Spleen (tissue), 13 donors: ENCODE measurements at places on chromosomes 4 and X. TPM values are rescaled to one million over a fixed set of nuclear protein-coding genes. Genes with fewer than 3 reads are reported as not detected.

GRCh38 chr4:47065051-47065481 lies 33.7 kb downstream of the GABRB1 start:
- no peak for DNase-seq

- DNase-seq = no peak
These were observed 31.2 kb downstream of the ZNF827 start for GRCh38 chr4:145907390-145907789.

GRCh38 chrX:136328933-136329332 lies 28.2 kb downstream of the ADGRG4 start:
- DNase-seq = no peak

GRCh38 chr4:24529555-24529954 lies 54.8 kb downstream of the DHX15 start:
- DNase-seq = no peak

- no peak for DNase-seq
These were observed 124.1 kb upstream of the PRR32 start for GRCh38 chrX:126695375-126695896.

- no peak for DNase-seq
These were observed 1644.9 kb upstream of the TENM3 start for GRCh38 chr4:180598281-180598680.

GRCh38 chr4:156321203-156321602 lies 367.5 kb upstream of the CTSO start:
- DNase-seq = no peak

- no peak for DNase-seq
These were observed 79.7 kb downstream of the GRIA3 start for GRCh38 chrX:123263747-123264146.

DNA sequence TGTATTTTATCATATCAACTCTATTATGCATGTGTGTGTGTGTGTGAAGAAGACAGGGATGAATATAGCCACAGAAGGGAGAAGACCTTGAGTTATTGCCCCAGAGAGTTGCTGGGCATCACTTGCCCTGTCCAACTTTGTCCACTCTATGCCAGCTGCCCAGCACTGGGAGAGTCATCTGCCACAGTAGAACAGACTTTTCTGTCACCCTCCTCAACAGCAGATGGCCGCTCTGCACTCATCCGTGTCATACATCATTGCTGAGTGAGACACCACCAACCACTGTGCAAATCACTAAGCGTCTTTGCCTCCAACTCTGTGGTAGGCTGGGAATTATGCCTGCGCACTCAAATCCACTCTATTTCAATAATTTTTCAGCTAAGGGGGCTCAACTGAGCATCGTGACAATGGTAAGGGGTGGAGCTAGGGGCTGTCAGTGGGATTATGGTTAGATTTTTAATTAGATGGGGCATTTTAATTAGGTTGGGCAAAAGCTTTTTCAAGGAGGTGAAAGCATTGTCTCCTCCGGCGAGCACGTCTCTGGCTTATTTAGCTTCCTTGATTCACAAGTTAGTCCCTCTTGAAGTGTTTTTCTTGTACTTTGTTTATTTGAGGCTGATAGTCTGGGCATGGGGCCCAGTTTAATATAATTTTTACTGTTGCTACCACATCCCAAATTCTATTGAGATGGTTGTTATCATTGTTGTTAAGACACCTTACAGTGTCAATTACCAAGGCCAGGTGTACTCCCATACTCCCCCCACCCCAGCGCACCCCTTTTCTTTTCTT lies 100.1 kb upstream of the KLF3 start:
- DNase-seq = no peak

- DNase-seq = no peak
These were observed 86.7 kb downstream of the PSAPL1 start for GRCh38 chr4:7347981-7348380.

DNA sequence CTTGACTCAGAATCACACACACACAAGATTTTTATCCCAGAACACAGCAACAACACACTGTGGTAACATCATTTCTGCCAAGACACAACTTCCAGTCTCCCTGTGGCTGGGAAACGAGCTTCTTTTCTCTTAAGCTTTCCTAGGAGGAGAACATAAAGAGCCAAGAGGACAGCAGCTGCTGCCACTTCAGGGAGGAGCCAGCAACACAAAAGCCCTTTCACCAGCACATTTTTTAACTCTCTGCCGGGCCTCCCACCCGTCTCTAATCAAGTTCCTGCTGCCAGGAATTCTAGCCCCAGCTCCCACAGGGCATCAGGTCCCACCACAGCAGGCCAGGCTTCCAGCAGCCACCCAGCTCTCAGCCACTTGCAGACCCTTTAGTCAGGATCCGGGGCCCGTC lies 22.4 kb downstream of the FAT1 start:
- no peak for DNase-seq

DNA sequence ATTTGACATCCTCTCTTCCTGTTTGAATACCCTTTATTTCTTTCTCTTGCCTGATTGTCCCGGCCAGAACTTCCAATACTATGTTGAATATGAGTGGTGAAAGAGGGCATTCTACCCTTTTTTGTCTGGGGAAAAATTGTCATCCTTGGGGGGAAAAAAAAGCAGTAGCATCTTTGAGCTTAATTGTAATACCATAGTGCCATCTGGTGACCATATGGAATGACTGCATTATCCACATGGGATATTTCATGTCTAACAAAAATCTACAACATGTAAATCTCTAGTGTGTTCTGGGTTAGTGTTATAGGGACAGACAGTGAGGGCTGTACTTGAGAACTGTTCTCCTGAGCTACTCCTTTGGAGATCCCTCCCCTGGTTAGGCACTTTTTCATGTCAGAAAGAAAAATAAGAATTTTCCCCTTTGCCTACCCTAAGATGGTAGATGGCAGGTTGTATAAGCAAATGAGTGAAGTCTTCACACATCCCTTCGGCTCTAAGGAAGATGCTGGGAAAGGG lies 26.0 kb downstream of the CAPN6 start:
- DNase-seq = no peak

DNA sequence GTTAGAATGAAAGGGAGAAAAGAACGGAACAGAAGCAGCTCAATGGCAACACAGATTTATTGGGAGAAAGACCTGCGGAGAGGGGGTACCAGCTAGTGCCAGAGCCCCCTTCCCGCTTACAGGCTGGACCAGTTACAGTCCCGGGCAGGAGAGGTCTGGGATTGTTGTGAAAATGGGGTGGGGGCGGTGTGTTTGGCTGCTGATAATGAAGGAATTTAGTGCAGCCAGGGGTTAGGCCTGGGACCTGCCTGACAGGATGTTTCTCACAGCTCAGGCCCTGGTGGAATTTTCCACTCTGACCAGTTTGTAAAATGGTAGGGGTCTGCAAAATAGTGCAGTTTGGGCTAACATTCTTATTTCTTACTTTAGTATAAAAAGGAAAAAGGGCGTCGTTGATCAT lies 75.4 kb upstream of the SPIN4 start:
- DNase-seq = no peak

DNA sequence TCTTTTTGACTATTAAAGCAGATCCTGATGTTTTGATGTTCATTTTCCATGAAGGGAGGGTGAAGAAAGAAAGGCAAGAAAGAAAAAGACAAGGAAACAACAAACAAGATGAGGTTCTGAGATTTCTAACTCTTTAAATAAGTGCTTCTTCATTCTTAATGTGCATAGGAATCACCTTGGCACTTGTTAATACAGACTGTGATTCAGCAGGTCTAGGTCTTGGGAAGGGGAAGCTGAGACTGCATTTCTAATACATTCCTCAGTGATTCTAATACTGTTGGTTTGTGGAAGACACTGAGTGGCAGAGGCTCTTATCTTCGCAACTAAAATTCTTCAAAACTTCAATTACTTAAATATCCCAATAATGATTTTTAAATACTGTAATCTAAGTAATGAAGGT lies 95.2 kb upstream of the NAP1L5 start:
- no peak for DNase-seq

DNA sequence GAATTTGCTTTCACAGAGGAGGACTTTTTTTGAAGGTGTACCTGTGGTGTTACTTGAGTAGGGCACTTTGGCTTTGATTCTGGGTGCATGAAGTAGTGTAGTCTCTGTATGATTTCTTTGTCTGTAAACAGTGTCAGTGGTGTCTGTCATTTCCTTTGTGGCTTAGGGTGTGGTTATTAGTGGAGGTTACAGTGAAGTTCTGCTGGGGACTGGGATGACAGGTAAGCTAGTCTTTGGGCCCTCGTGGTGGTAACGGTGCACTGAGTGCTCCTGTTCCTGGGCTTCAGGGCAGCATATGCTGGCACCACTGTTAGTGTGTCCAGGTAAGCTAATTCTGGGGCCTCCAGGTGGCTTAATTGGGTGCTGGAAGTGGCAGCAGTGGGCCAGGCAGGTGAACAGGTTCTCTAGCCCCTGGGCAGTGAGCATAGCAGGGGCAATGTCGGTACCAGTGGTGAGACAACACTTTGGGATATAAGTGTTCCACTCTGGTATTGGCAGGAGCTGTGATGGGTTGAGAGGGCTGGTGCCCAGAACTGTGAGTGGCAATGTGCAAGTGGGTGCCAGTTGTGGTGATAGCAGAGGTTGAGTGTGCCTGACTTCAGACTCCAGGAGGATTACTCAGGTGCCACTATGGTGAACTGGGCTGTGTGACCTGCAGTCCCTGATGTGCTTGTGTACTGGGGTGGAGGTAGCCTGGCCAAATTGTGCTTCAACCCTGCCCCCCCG lies 26.0 kb upstream of the VSIG1 start:
- DNase-seq = no peak

TEX13C gene
- not detected for total RNA-seq

NWD2 gene
- total RNA-seq = not detected

SPATA4 gene
- total RNA-seq = not detected

PPA2 gene
- 97.2 TPM for total RNA-seq

ELF4 gene
- 28.7 TPM for total RNA-seq

WNK3 gene
- total RNA-seq = 1.5 TPM

EFNB1 gene
- total RNA-seq = 48.7 TPM

MAOB gene
- 0.79 TPM for total RNA-seq
